ENCODE measurements at places on chromosomes 5 and 9. TPM values are rescaled to one million over a fixed set of nuclear protein-coding genes. Genes with fewer than 3 reads are reported as not detected.

Gene PIP5K1B
- not detected for polyA plus RNA-seq

Gene ARL14EPL
- not detected for polyA plus RNA-seq

Gene TJP2
- polyA plus RNA-seq = 38.3 TPM

Gene IFNA21
- polyA plus RNA-seq = not detected

Gene SHOC1
- polyA plus RNA-seq = 0.03 TPM

- DNase-seq = peak; percentile 74
Observed at GRCh38 chr5:123119334-123119986, 30.4 kb downstream of the PRDM6 start.

DNA sequence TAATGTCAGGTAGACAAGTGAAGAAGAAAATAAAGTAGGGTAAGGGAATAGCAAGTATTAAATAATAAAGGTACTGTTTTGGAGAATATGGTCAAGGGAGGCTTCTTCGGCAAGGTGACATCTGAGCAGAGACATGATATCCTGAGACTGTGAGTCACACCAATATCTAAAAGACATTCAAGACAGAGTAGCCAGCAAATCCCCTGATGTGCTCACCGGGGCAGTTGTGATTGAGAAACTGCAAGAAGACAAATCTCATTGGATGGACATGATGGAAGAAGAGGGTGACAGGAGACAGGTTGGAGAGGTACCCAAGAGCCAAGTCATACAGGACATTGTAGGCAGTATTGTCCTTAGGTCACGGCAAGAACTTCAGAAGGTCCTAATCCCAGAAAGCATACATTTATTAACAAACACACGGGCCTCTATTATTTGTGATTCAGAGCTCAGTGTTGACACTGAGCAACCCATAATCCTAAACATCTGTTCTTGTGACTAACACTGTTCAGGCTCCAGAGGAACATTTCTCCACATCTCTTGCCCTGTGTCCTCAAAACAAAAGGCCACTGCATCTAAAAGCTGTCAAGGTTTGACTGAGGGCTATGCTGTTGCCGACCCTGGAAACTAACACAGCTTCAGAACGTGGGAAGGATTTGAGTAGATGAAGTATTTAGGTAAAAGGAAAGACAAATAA, 258.7 kb upstream of the CLINT1 start:
- no peak for DNase-seq

DNA sequence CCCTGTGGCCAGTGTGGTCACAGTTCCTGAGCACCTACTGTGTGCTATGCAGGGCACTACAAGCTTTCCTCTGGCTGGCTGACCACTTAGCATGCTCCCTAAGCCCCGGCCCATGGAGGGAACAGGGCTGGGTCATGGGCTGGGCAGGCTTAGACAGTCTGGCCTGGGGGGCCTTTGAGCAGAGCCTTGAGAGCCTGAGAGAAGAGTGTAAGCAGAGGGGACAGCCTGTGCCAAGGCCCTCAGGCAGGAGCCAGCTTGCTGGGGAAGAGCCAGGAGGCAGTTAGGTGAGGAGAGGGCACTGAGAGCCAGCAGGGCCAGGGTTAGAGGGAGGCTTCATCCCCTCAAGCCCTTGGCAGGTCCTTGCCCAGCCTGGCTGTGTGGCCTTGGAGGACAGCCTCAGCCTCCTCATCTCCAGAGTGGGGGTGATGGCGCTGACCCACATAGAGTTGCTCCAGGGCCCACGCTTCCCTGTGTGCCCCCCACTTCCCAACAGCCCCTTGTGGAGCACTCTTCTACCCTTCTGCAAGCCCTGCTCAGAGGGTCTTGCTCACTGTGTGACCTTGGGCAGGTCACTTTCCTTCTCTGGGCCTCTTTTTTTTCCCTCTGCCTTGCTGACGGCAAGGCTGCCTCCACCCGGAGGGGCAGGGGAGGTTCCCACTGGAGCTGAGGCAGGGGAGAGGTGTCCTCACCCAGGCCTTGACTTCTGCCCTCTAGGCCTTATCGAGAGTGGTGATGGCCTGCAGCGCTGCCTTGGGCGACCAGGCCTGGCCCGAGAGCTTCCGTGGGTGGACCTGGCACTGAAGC, 107.1 kb downstream of the PHF2 start:
- no peak for DNase-seq

DNA sequence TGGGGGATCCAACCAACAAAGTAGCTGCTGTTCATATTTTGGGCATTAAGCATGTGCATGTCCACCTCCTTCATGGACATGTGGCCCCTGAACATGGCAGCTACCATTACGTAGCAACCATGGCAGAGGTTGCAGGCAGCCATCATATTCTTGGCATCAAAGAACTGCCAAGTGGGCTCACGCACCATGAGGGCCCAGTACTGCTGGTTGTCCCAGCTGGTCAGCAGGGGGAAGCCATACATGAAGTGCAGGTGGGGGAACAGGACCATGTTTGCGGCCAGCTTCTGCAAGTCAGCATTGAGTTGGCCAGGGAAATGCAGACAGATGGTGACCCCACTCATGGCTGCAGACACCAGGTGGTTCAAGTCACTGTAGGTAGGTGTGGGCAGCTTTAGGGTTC, 9.5 kb downstream of the MTAP start:
- no peak for DNase-seq

- no peak for DNase-seq
Observed at GRCh38 chr9:124385623-124386022, 29.6 kb downstream of the PSMB7 start.

GRCh38 chr5:172724242-172725183, 46.5 kb downstream of the DUSP1 start:
- DNase-seq = no peak

- DNase-seq = peak; percentile 26
Observed at GRCh38 chr5:81779125-81779915, 28.4 kb upstream of the SSBP2 start.

GRCh38 chr5:179295778-179296149, 49.5 kb downstream of the ADAMTS2 start:
- no peak for DNase-seq

- DNase-seq = no peak
Observed at GRCh38 chr9:3956899-3957298, 343.0 kb downstream of the GLIS3 start.

DNA sequence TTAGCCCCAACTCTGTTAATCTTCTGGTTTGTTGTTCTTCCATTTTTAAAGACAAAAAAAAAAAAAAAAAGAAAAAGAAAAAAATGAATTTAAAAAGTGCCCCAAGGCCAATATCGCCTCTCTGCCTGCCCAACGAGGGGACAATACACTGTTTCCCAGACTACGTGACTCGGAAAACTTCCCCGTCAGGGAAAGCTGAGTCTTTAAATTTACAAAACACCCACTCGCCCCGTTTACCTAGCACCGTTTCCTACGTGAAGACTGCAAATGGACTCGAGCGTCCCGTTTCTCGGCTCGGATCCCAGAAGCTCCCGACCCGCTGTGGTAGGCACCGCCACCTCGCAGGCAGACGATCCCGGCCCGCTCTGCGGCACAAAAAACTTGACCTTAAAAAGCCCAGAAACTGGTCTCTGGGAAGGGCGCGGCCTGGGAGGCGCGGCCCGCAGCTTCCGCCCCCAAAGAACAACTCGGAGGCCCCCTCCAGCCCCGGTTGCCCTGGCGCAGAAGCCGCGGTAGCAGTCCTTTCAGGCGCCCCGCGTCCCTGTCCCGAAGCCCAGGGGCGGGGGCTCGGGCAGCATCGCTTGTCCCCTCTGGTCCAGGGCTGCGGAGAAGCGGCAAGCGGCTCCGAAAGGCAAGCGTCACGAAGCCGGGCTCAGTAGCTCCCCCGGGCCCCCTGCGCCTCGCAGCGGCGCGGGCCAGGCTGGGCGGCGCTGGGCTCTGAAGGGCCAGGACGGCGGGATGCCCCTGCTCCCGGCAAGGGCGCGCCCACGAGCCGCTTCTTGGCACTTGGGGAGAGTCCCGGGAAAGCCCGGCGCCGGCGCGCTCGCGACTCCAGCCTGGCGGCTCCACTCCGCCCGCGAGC, at the start of gene GCNT4:
Gene GCNT4 (minus strand): TSS at position 367 of the 862 bp plus-strand sequence. CDS start 22,521 bp downstream, outside the sequence.
- DNase-seq = peak; percentile 36

Measured in IMR-90 (cell line).